Stimulated activated CD4-positive, alpha-beta T cell treated with anti-CD3 and anti-CD28 coated beads, Interleukin-4, amount 100 ng/mL, for 24 hours (primary cell): ENCODE measurements at places on chromosomes 7 and 10.

GRCh38 chr7:53340220-53340619 lies 304.8 kb downstream of the POM121L12 start:
- DNase-seq = no peak

DNA sequence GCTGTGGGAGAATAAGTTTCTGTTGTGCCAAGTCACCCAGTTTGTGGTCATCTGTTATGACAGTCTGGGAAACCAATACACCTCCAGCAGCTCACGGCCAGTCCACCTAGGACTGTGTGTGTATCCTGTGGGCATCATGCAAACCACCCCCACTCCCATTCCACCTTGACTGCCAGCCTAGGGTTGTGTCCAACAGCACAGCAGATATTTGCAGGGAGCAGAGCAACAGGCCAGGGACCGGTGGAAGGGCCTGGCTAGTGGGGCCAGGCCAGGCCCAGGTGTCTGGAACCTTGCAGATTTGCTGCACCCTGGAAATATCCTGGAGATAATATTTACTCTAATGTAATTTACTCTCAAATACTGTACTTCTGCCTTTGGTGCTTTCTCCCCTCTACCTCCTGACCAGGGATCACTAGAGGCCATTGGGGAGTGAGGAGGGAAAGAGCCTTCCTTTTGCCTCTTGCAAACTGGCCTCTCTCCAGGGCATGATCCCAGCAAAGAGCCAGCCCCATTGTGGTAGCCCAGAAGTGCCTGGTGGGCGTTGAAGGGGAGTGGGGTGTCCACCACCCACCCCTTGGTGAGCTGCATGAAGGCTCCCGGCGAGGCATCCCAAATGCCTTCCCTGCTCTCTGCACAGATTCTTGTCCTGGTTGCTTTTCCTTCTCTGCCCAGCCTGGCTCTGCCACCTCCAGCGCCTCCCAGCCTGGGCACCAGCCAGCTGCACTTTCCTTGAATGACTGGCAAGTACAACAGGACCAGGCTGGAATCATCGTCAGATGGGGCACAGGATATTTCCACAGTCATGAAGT lies 15.2 kb upstream of the TPST1 start:
- no peak for DNase-seq

DNA sequence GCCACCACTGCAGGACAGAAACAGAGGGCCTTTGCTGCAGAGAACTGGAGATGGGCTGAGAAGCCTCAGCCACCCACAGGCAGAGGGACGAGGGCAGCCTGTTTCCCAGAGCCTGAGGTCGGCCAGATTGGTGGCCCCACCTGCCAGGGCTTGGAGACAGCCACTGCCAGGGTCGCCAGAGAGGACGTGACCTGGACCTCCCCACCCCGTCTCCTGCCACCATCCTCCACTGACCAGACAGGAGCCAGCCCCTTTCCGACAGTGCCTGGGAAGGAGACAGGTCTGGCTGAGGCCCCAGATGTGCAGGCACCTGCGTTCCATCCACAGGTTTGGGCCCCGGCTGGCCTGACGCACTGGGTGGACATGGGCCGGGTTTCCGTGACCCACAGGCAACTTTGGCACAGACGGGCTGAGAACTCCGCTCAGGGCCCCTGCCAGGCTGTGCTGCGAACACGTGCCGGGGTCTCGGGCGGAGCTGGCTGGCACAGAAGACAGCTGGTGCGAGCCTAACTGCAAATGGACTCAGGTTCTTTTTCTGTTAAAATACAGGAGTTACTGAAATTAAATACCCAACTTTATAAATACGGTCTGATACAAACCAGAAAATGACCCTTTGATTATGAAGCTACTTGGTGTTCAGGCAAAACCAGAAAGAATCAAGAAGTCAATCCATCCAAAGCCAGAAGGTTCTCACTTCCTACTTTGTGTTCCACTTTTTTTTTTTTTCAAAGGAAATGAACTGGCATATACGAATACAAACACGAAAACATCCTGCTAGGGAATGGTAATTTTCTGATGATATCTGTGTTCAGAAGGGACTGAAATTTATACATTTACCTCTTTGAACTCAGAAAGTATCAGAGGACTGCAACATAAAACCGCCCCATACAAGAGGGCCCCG lies 6.9 kb downstream of the COX19 start:
- DNase-seq = no peak

DNA sequence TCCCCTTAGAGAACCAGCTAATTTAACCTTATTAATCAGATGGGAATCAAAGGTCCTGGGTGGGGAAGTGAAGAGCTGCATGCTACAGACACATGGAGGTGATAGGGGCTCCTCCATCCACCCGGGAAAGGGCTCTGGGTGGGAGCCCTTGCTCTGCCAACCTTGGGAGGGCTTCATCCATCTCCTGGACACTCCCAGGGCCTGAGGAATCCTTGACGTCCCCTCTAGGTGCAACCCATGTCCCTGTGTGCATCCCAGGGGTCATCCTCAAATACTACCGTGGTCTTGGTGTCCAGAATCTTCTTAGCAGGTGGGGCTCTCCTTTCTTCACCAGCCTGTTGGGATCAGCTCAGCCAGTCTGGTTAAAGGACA lies 55.4 kb upstream of the IGFBP3 start:
- no peak for DNase-seq

DNA sequence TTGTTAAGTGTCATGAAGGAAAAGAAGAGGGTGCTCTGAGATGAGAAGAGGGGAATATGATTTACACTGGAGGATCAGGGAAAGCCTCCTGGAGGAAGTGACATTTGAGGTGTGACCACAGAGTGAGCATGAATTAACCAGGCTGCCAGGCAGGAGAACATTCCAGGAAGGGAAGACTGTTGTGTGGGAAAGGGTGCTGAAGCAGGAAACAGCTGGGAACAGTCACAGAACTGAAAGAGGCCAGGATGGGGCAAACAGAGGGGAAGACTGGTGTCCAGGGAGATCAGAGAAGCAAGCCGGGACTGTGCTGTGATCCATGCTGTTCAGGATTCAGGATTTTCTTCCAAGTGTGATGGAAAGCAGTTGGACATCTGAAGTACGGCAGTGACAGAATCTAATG lies 14.9 kb downstream of the HIPK2 start:
- no peak for DNase-seq

GRCh38 chr7:40608321-40609075 lies 473.7 kb downstream of the SUGCT start:
- no peak for DNase-seq

DNA sequence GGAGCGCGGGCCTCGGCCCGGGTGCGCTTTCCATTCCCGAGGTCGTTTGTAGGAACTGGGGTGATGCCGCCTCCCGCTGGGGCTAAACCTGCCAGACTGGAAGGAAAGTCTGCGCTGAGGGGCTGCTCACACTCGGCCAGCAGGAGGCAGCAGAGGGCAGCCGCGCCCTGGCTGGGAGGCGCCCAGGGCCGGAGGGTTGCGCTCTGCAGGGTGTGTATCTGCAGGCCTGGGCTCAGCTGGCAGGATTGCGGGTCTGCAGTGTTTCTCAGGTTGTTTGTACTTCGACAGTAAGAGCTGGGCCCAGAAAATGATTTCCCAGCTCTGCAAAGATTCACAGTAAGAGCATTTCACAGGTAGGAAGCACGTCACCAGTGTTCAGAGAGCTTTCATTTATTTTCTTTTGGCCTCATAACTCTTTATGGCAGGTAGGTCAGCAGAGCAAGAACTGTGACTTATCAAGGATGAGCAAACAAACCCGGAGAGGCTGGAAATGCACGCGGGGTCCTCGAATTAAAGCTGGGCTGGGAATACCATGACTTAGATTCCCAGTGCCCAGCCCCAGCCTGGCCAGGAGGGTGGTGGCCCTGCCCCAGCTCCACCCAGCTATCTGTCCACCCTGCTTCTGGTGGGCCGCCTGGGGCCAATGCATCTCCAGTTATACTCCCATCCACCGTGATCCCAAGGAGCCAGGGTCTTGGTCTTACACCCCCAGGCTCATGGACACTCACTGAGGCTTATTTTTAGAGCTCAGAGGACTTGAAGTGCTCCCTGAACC lies 15.2 kb upstream of the PPP2R2D start:
- DNase-seq = peak; percentile 84

- no peak for DNase-seq
Observed at GRCh38 chr7:32577421-32577820, 82.1 kb downstream of the AVL9 start.

DNA sequence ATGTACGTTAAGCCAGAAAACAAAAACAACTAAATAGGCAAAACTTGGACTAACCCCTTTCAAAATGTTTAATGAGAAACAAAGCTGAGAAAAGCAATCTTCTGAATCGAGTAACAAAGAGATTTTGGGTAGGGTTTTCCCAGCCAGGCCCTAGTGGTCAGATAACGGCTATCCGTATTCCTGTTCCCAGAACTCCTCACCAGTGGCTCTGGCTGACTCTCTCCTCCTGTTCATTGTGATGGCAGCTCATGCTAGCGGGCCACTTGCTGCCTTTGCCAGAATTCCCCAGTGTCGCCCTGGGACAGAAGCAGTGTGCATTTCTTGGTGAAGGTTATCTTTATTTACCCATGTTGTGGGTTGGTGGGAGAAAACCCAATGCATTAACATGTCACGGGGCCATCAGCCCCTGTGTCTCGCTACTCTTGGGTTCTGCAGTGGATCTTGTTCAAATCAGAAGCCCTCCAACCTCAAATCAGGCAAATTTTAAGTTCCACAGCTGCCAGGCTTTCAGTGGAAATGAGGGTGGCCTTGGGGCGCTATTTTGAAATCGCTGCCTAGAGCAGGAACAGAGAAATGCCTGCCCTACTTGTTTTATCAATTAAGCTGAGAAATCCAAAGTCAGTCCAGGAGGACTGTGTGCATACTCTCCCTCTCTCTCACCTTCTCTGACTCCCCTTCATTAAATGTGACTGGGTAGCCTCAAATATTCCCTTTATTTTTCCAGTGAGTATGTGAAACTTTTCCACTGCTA lies 164.5 kb upstream of the NPVF start:
- no peak for DNase-seq

DNA sequence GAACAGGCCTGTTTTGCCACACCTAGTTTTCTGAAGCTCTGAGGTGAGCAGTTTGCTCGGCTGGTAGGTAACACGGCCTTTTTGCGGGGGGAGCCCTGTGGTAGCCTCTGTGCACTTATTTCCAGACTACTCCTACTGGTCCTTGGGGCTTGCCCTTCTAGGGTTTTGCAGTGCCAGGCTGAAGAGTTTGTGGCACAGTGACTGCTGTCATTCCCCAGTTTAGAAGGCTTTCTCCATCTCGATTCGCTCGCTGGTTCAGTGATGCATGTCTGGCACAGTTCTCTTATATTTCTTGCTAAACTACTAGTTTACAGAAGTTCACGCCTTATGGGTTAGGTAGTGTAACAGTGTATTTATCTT lies 711 bp downstream of the KIF20B start:
- peak; percentile 9 for DNase-seq

- no peak for DNase-seq
Observed at GRCh38 chr10:108783897-108784296, 1139.4 kb downstream of the XPNPEP1 start.

DNA sequence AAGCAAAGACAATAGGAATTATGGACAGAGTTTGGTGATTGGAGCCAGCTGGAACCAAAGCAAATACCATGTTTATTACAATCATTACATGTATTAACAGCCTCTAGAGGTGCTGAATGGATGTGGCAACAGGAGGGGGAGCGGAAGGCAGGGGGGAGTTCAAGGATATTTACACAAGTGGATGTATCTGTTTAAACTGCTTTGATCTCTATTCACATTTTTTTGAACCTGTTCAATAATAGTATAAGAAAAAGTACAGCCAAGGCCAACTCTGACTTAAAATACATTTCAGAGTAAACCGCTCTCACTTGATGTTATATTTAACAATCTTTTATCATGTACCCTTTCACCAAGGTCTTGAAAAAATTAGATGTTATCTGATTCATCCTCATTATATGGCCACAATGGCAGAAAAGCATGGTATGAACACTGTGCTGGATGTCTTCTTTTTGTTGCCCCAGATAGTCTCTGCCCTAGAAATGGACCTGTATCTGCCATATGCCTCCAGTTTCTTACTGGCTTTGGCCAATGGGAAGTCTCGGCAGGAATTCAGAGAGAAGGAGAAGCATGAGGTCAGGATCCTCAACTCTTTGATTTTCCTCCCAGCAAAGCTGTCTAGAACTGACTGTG lies 88.2 kb upstream of the FAM133B start:
- DNase-seq = no peak

GRCh38 chr7:157938211-157938610 lies 601.4 kb downstream of the DNAJB6 start:
- no peak for DNase-seq

- no peak for DNase-seq
Observed at GRCh38 chr7:146455091-146455655, 338.6 kb downstream of the CNTNAP2 start.
